ENCODE measurements at places on chromosomes 5 and 9.

DNA sequence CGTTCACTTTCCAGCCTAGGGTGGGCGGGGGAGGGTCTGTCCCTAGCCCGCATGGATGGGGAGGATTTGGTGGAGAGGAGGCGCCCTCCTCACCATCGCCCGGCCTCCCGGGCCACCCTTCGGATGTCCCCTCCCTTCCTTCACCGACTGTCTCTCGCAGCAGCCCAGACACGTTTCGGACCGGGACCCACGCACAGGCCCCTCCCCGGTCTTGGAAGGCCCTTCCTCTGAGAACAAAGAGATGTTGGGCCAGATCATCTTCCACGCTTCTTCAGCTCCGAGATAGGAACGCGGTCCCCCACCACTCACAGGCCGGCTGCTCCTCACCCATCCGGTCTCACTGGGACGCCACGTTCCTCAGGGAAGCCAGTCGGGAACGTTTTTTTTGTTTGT lies 640 bp upstream of the DPM2 start:
- DNase-seq, result no peak

DNA sequence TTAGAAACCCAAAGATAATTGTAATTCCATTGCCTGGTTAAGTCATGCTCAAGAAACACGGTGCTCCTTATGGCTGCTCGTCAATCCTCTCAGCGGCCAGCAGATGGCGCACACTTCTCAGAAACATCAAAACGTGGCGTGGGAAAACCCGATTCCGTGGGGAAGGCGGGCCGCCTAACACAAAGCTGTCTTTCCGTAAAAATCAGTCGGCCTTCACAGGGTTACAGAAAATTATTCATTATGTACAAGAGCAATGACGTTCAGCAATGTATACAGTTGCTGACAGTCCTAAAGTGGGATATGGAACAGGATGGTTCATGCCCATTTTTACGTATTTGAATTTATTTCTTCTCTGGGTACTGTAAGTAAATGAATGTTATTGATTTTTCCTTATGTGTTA lies 83.5 kb downstream of the PDE4D start:
- peak; percentile 88 for DNase-seq

- no peak for DNase-seq
These were observed 54.7 kb downstream of the GAS1 start for GRCh38 chr9:86892576-86892975.

DNA sequence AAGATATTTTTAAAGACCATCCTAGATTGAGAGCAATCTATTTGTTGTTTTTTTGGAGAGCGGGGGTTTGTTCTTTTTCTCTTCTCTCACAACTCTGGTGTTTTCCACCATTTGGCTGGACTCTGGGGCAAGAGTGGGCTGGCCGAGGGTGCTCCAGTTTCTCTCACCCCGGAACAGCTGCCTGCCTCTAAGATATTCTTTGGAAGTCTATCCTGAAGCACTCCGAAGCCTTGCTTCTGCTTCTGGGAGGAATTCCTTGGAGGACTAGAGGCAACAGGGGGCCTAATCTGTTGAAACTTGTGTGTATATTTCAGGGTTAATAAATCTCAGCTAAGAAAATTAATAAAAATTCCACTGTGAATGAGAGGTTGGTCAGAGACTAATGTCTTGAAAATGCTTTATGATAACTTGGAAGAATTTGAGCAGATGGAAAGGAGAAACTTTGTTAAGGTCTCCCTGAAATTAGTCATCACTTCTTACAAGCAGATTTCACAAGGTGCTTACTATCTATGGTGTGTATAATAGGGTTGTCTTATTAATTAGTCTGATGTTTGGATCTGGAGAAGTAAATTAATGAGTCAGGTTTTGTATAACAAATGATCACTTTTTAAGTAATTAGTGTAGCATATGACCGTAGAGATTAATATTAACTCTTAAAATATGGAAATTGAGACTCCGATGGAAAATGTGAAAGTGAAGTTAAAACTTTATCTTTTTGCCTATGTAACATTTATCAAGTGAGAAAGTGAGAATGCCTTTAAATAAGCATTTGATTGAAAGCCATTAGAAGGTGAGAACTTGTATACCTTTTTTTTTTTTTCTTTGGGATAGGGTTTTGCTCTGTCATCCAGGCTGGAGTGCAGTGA lies 4.0 kb downstream of the MAN2A1 start:
- peak; percentile 74 for DNase-seq

DNA sequence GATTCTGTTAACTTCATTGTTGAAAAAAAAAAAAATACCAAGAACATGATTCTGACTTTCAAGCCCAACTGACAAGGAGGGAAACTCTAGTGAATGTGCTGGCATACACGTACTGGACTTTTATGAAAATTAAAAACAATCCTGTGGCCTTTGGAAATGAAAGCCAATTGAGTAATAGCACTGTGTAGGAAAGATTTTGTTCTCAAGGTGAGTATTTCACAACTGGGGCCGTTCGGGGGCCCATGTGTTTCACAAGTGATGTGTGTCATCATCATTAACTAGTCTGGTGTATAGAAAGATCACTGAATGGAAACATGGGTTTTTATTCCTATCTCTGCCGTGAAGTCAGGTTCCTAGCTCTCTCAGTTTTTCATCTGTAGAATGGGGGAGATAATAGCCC lies 605.0 kb upstream of the CLINT1 start:
- DNase-seq, result peak; percentile 91

GRCh38 chr5:73183000-73183399 lies 10.0 kb downstream of the TMEM174 start:
- no peak for DNase-seq

DNA sequence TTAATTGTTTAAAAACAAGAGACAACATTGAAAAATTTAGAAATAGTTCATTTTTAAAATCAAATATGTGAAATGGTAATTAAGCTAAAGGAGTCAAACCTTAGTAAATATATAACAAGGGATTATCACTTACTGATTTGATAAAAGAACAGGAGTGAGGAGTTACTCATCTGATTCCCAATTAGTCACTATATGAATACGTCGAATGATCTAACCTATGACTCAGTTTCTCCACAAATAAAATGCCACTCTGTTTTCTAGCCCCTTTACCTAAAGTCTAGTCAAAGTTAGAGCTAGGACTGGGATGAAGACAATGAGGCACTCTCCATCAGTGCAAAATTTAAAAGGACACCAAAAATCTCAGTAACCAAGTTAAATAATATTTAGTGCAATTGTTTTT lies 70.4 kb upstream of the RASEF start:
- DNase-seq, result no peak

DNA sequence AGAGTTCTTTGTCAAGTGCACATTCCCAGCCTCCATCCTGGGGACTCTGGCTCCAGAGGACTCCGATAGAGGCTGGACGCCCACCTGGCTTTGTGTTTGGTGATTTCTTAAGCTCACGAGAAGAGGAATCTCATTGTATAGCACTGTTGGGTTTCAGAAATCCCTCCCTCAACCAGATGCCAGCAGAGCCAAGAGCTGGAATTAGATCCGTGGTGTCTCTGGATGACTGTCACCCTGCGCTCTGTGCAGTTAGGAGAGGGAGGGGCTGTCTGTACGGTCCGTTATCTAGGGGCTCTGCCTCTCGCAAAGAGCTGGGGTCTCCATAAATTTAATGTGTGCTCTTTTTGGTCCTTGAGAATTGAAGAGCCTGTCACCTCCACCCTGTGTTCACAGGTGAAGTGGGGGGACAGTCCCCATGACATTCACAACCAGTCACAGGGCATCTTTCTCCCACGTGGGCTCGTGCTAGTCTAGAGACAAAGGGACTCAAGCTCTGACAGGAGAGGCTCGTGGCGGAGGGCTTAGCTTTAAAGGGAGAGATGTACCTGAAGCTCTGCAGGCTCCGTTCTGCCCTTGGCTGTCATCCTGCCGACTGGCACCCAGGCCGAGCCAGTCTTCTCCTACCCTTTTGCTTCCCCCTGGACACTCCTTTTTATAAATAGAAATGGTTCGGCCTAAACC lies 41.4 kb downstream of the FAM78A start:
- no peak for DNase-seq

- no peak for DNase-seq
These were observed 623.5 kb downstream of the PRR16 start for GRCh38 chr5:121087560-121087959.

DNA sequence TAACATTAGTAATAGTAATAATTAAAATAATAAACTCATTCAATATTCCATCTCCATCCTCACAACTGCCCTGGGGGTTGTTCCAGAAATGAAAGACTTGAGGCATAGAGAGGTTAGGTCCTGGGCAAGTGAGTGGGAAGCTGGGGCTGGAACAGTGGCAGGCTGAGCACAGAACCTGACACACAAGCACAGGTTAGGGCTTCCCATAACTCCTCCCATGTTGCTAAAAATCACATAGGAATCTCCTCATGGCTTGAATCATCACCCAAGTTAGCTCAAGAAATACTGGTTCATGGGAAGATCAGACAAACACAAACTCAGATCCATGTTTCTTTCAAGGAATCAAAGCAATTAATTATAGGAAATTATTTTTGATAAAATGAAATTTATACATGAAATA lies 487.7 kb downstream of the SEMA5A start:
- no peak for DNase-seq

GRCh38 chr5:17819783-17820182 lies 185.5 kb downstream of the TAF11L14 start:
- DNase-seq, result peak; percentile 73

GRCh38 chr5:38845526-38846378 lies at the start of gene OSMR:
Gene OSMR (plus strand): TSS chr5:38846012. CDS start chr5:38869045, 23,033 bp downstream.
- DNase-seq, result peak; percentile 99

DNA sequence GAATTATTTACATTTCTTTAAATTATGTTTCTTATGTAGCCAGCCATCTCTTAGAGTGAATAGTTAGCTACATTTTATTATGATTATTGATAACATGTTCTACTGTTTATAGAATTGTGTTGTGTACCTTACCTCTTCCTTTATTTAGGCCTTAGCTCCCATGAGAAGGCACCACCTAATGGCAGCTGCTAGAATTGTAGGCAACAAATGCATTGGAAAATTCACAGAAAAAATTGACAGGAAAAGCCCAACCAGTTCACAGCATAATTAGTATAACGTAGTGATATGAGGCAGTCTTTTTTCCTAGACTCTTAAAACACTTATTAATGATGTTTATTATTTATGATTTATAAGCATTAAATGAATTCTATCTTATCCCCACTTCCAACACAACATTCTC lies 175.8 kb downstream of the WDR70 start:
- peak; percentile 23 for DNase-seq

GRCh38 chr5:143251190-143251589 lies 152.3 kb downstream of the NR3C1 start:
- DNase-seq, result no peak

GRCh38 chr9:105971986-105972385 lies 277.6 kb downstream of the TMEM38B start:
- DNase-seq, result no peak

- DNase-seq, result no peak
These were observed 242.6 kb downstream of the DRD1 start for GRCh38 chr5:175201393-175201792.

GRCh38 chr5:1760656-1761452 lies 38.8 kb downstream of the MRPL36 start:
- no peak for DNase-seq

- peak; percentile 76 for DNase-seq
These were observed 125.6 kb downstream of the NXNL2 start for GRCh38 chr9:88660611-88661010.

DNA sequence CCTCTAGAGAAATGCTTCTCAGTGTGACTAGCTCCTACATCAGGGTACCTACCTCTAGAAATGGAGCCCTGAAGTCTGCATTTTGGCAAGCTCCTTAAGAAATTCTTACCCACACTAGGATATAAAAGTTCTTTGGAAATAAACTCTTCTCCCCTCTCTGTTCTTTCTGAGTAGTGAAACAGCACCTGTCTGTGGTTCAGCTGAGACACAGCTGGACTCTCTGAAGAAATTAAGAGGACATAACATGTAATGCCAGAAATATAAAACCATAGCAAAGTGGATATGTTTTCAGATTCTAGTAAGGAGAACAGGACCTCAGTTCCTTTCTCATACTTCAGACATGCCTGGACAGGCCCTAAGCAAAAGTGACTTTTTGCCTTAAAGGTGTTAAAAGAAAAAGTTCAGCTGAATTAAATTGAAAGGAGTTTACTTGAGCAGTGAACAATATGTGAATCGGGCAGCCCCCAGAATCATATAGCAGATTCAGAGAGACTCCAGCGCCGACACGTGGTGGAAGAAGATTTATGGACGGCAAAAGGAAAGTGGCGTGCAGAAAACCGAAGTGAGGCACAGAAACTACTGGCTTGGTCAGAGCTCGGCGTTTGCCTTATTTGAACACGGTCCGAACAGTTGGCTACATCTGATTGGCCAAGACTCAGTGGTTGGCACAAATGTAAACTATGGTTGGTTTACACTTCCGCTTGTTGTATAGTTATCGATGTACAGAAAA lies 64.5 kb downstream of the PRKACG start:
- peak; percentile 30 for DNase-seq

GRCh38 chr9:3826178-3826577 lies 300.4 kb upstream of the RFX3 start:
- DNase-seq, result no peak

DNA sequence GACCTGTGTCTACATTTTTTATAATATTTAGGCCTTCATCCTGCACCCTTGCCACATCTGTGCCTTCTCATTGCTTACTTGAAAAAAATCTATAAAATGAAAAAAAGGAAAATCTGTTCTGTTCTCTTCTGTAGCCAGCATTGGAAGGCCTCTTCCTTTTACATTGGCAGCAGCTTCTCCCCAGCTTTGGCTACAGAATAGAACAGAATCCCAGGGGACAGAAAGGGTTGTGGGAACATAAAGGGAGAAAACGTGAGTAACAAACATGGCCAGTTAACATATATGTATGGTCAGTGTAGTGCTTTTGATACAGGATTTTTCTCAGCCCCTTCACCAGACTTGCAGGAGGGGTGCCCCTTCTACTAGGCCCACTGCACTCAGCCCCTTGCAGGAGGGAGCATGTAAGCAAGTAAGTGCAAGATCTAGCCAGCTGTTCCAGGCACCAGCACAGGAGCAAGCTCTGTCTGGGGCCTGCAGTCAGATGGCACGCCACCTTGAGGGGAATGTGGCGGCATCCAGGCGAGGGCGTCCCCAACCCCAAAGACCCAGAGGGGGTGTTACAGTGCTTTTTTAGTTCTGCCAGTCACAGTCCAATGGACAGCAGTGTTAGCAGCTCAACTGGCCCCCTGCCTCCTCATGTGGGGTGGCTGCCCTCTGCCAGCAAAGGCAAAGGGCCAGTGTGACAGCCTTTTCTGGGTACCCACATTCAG lies 330.5 kb upstream of the ZNF462 start:
- DNase-seq, result no peak

GRCh38 chr9:68711281-68711680 lies 6.2 kb downstream of the PIP5K1B start:
- no peak for DNase-seq

DNA sequence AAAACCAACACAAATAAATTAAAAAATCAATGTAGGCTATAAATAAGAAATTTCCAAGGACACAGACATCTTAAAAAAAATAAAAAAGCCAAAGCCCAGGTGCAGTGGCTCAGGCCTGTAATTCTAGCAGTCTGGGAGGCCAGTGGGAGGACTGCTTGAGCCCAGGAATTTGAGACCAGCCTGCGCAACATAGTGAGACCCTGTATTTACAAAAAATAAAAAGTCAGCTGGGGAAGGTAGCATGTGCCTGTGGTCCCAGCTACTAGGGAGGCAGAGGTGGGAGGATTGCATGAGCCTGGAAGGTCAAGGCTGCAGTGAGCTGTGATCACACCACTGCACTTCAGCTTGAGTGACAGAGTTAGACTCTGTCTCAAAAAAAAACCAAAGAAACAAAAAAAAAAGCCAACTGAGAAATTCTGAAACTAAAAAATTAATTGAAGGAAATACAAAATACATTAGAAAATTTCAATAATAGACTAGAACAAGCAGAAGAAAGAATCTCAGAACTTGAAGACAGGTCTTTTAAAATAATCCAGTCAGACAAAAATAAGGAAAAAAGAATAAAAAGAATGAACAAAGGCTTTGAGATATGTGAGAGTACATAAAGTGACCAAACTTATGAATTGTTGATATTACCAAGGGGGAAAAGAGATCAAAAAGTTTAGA lies 149.5 kb upstream of the PANK3 start:
- no peak for DNase-seq
